ENCODE measurements at places on chromosomes 13 and 19. TPM values are rescaled to one million over a fixed set of nuclear protein-coding genes. Genes with fewer than 3 reads are reported as not detected.
A peak's percentile ranks its signal among the peaks of the same experiment; 100 is the strongest.

Gene KISS1R
- total RNA-seq: 0.23 TPM

GRCh38 chr13:35332134-35332533 lies 144.4 kb downstream of the MAB21L1 start:
- DNase-seq: no peak

- DNase-seq: no peak
Measured at GRCh38 chr19:51573331-51573730, 2.2 kb downstream of the ZNF175 start.

DNA sequence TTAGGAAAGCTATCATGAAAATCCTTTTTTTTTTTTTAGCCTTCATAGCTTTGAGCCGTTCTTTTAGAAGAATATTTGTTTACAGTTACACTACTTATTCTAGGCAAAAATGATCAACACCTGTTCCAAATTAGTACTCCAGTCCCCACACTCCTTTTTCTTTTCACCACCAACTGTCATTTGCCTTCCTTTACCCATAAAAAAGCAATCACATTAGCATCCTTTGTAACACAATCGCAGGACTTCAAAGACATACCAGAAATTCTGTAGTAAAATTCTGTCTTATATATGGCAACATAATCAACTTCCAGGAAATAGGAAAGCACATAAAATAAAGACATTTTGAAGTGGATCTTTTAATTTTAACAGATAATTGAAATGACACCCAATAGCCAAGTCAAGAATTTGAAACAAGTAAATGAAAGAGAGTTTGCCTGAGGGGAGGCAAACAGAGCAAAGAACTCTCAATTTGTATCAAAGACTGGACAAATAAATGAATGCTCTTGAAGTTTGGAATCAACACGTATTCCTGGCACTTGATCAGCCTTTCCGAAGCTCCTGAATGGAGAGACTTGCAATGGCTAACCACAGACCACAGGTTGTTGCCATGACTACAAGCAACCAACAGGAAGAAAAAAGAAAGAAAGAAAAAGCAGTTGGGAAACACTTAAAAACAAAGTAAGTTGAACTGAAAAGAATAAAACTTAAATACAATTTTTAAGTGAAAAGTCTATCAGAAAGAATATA lies 206.8 kb downstream of the PCDH9 start:
- DNase-seq: peak; percentile 37

- no peak for DNase-seq
Measured at GRCh38 chr13:74004109-74004508, 130.1 kb downstream of the KLF12 start.

GRCh38 chr19:18597809-18598660 lies 8.6 kb downstream of the CRLF1 start:
- peak; percentile 43 for DNase-seq

DNA sequence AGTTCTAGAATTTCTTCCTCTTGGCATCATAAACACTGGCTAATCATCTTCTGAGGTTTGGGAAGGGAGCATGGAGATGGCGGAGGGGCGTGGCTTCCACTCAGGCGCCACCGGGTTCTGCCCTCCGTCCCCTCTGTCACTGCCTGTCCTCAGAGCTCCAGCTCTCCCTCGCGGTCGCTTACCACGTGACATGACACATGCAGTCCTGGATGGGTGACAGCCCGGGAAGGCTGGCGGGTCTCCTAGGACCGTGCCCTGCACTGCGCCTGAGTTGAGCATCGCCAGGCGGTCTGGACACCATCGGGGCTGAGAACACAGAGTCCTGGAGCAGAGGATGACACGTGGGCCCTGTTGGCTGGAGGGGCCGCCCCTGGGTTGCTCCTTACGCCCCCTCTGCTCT lies 123.3 kb downstream of the RAB20 start:
- DNase-seq: no peak

GRCh38 chr13:98506322-98506721 lies 70.6 kb downstream of the STK24 start:
- no peak for DNase-seq

- no peak for DNase-seq
Measured at GRCh38 chr13:36872621-36873020, 47.4 kb downstream of the SMAD9 start.

DNA sequence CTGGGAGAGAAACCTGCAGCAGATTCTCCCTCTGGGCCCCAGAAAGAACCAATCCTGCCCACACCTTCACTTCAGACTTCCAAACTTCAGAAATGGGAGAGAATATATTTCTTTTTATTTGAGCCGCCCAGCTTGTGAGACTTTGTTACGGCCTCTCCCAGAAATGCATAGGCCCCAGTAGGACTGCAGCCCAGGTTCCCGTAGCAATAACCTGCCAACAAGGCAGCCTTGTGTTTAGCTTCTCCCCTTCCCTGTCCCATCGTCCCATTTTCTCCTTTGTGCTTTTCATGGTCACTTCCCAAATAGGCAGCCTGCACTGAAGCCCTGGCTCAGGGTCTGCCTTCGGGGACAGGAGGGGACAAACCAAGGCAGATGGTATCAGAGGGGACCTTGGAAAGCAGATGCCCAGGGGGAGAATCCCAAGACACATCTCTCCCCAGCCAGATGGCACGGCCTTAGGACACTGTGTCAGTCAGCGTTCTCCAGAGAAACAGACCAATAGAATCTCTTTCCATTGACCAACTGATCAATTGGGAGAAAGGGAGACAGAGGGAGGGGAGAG lies 3.7 kb upstream of the ARHGEF7 start:
- no peak for DNase-seq

Gene LILRB2
- 10.5 TPM for total RNA-seq

Gene KIR3DL2
- total RNA-seq: 0.20 TPM

DNA sequence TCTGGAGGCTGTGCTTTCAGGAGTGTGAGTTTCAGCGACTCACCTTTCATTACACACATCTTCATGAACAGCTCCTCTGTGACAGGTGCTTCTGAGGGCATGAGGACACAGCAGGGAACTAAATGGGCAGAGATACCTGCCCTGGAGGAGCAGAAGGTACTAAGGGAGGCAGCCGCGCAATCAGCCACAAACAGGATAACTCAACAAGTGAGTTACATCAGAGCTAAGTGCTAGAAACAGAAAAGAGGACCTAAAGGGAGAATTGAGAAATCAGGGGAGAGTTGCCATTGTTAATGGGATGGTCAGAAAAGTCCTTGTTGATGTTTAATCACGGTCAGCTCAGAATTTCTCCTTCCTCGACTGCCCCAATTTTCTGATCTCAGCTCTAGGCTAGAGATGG lies 42.5 kb downstream of the SYDE1 start:
- no peak for DNase-seq

GRCh38 chr13:45280011-45280410 lies 61.0 kb downstream of the TPT1 start:
- no peak for DNase-seq

Gene PABPC3
- 0.17 TPM for total RNA-seq

Gene EPN1
- total RNA-seq: 120 TPM

DNA sequence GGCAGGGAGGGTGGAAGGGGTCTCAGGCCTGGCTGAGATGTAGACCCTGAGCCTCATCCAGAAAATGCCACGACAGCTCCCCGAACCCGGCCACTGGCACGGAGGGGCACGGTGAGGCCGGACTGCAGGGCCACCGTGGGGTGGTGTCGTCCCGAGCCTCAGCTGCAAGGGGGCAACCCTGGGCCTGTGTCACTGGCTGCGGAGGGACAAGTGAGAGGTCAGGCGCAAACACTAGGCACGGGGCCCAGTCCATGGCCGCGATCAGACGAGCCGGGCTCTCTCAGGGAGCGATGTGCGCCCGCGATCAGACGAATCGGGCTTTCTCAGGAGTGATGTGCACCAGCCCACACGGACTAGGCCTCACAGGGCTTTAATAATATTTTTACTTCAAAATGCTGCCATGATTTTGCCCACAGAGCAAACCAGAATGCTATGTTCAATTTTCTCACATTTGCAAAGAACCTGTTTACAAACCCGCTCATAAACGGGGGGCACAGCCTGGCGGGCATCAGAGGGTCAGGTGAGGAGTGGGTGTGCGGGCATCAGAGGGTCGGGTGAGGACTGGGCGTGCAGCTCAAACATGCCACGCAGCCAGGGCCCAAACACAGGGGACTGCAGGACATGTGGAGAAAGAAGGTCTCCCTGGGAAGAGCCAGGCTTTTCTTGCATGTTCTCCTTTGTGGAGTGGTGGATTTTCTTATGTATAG lies 42.6 kb upstream of the C13orf46 start:
- DNase-seq: no peak

GRCh38 chr13:99734013-99734693 lies 232.9 kb downstream of the TM9SF2 start:
- DNase-seq: no peak

DNA sequence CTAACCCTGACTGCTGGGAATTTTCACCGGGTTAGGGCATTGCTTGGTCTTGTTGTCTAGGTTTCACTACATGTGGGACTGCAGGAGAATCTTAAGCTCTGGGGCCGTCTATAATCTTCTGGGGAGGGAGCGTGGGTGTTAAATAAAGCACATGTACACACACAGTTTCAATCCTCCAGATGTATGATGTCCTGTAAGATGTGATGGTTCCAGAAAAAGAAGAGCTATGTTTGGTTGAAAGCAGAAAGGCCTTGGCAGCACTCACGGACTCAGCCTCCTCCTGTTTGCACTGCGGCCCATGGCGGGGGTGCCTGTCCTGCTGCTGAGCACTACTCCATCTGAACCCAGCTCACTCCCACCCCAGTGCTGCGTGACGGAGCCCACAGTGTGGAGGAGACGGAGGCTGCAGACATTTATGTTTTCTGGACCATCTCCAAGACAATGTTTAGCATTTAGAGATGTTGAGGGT lies 343.5 kb downstream of the TEX29 start:
- DNase-seq: no peak

Gene TMEM86B
- total RNA-seq: 2.7 TPM

Gene KLK14
- total RNA-seq: 0.37 TPM

- DNase-seq: no peak
Measured at GRCh38 chr13:45713721-45714120, 11.6 kb downstream of the CBY2 start.

DNA sequence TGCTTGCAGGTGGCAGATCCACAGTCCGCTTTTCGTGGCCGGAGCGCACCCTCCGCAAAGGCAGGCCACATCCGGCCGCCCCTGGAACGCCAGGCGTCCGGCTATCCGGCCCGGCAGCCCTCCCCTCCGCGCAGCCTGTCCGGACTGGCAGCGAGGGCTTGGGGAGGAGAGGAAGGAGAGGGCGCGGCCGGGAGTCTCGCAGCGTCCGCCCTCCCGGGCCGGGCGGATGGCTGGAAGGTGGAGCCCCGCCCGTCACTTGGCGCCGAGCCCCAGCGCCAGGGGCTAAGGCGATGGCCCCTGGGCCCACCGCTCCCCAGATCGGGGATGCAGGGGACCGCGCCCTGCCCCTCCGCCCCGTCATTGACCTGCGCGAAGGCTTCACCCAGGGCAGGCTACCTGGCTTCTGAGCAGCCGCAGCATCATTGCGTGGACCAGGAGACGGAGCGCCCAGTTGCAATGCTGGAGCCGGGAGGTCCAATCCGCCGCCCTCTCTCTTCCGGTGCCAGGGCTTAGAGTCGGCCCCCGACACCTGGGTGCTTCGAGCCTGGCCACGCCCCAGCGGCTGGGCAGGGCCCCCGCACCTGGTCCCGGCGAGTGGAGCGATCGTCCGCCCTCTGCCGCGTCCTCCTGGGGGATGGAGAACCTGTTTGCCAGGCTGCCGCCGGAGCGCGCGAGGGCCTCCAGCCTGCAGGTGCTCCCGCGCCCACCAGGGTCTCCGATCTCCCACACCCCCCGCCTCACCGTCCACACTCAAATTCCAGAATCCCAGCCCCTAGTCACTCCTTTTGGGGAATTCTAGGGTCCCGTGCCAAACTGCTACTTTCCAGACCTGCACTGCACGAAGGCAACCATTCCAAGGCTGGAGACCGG lies at the start of gene FUT1:
Gene FUT1, minus strand, starts transcription at position 146 of the 870 bp plus-strand sequence. CDS start 1,360 bp downstream, outside the sequence.
- peak; percentile 83 for DNase-seq

DNA sequence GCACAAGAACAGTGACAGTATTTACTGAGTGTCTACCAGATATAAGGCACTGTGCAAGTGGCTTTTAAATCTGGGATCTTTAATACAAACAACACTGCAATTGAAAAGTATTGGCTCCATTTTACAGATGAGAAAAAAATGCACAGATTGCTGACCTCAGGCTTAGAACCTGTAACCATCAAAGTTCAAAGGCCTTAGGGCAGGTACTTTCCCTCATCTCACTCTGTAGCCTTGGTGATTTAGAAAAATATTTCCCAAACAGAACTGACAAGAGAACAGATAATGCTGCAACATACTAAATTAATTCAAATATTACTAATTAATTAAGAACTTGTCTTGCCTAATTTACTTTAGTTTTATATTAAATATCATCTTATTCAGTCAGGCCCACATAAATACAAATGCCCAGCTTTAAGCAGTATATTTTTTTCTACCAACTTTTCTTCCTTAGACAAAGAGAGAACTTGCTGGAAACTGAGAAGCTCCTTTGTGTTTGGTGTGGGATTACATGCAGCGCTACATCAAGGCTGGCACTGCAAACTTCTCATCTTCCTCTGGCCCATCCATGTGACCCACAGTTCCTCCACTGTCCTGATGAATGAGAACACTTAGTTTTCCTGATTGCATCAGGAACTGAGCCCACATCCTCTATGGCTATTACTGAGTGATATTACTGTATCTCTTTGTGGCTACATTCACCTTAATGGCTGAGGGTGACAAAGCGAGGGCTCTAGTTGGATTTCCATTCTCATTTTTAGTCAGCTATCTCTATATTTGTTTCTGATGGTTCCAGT lies 302.1 kb downstream of the ENOX1 start:
- no peak for DNase-seq

DNA sequence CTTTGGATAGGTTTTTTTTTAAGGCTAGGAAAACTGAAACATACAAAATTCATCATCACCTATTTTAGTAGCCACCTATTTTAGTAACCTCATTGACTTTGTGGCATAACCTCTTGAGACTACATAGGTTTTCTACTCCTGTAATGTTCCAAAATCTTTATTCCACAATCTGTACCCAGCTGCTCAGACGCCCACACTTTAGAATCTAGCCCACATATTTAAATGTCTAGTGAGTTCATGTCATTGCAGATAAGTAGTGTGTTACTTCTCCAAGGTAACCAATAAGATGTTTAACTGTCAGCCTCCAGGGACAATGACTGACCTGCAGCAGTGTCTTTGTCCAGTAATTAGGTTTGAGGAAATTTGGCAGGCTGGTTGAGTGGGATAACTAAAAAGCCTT lies 330.2 kb downstream of the MZT1 start:
- DNase-seq: no peak

Gene COL4A1
- total RNA-seq: 418 TPM

Gene IZUMO1
- total RNA-seq: 1.5 TPM

GRCh38 chr13:89796196-89796595 lies 1551.3 kb upstream of the MIR17HG start:
- no peak for DNase-seq

Gene OVOL3
- total RNA-seq: not detected

- DNase-seq: no peak
Measured at GRCh38 chr19:46928951-46929350, 68.2 kb downstream of the ARHGAP35 start.

Gene CCDC169
- total RNA-seq: 0.76 TPM
